Activated CD8-positive, alpha-beta memory T cell treated with anti-CD3 and anti-CD28 coated beads for 1 hour (primary cell): ENCODE measurements at places on chromosomes 5 and 9.

GRCh38 chr5:158755986-158756385, 343.7 kb downstream of the EBF1 start:
- DNase-seq: no peak

DNA sequence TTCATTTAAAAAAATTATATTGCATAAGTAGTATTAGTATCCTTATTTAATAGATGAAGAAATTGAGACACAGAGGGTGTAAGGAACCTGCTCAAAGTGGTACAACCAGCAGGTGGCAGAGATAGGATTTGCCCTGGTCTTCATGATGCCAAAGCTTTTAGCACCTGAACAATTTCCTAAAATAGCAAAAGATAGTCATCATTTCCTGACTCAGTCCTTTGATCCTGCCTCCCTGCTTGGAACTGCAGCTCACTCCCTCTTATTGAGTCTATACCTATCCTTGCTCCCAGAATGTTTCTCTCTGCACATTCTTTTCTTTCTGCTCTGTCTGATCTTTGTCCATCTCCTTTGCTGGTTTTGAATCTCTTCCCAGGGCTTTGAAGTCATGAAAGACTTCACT, 155.8 kb downstream of the FRMD3 start:
- no peak for DNase-seq

- DNase-seq: no peak
Measured at GRCh38 chr5:178826216-178826615, 33.5 kb upstream of the ZNF354B start.

DNA sequence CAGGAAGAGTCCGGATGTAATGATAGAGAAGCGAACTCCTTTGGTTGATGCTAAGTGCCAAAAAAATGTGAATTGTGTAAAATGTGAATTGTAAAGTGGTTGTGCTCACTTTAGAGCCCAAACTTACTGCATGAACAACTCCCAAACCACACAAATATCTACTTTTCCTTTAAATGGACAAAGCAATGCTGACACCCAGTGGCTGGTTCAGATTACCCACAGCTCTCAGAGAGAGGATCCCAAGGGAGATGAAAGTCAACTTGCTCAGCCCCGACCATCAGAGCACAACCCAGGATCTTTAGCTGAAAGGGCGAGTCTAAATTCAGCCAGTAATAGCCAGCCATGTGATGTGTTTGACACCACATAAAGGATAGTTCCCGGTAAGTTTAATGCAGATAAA, 133.7 kb downstream of the NMUR2 start:
- DNase-seq: no peak

DNA sequence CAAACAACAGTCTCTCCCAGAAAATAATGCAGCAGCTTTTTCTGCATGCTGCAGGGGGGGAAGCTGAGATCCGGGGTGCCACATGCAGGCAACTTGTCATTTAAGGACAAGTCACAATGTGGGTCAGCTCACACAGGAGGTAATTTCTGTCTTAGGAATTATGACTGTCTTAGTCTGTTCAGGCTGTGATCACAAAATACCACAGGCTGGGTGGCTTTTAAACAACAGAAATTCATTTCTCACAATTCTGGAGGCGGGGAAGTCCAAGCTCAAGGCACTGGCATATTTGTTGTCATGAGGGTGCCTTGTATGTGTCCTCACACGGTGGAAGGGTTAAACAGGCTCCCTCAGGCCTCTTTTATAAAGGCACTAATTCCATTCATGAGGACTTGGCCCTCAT, 127.7 kb downstream of the DIRAS2 start:
- DNase-seq: no peak

- DNase-seq: no peak
Measured at GRCh38 chr5:69103521-69103920, 9.7 kb downstream of the SLC30A5 start.

DNA sequence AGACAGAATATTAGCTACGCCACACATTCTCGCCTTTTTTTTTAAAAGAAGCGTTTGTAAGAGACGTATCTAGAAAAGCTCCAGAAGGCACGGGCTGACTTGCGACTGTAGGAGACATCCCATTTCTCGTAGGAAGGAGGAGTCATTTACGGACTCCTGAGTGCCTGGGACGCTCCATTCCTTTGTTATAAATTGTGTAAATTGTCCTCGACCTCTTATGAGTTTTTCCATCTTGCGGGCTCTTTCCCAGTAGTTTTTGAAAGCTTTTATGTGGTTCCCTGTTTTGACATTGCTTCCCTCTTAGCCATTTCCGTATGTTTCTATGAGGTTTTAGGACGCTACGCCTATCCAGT, 1.0 kb downstream of the RABL6 start:
- no peak for DNase-seq

DNA sequence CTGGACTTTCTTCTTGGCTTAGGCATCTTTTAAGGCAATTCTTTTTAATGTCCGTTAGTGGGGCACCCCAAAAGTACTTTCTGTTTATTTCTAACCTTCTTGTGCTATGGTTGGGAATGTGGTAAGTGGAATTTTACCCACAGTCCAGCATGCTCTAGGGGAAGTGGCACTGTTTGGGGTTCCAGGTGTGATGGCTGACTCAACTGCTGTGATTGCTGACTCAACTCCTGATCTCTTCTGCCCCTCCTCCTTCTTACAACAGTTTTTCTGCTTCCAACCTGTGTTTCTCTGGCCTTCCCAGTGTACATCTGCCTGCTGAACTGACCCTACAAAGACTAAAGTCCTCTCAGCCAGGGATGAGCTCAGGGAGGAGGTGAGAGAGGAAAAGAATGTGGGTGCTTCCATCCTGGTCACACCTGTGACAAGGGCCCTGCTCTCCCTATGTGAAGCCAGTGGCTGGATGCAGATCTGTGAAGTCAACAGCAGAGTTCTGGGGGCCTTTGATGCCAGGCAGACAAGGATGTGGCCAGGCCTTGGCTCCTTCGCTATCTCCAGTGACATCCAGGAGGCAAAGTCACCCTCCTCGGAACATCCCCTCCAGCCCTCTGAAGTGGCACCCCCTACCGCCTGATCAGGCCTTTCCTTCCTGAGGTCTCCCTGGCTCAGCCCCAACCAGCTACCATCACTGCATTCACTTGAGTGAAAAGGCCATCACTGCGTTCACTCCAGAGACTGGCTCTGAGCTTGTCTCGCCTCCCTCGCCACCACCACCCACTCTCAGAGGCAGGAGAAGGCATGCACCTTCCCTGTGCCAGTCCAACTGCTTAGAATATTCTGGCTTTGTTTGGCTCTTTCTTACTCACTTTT, 72.2 kb downstream of the C5orf15 start:
- DNase-seq: no peak

GRCh38 chr9:93674580-93675335, 98.4 kb downstream of the PHF2 start:
- no peak for DNase-seq

GRCh38 chr5:111116550-111116949, 24.4 kb downstream of the WDR36 start:
- no peak for DNase-seq

GRCh38 chr9:78238046-78239038, 2.5 kb downstream of the CEP78 start:
- no peak for DNase-seq

- no peak for DNase-seq
Measured at GRCh38 chr9:112031400-112031799, 134.8 kb downstream of the UGCG start.

GRCh38 chr5:73565969-73566547, 515 bp downstream of the UTP15 start:
- DNase-seq: no peak

DNA sequence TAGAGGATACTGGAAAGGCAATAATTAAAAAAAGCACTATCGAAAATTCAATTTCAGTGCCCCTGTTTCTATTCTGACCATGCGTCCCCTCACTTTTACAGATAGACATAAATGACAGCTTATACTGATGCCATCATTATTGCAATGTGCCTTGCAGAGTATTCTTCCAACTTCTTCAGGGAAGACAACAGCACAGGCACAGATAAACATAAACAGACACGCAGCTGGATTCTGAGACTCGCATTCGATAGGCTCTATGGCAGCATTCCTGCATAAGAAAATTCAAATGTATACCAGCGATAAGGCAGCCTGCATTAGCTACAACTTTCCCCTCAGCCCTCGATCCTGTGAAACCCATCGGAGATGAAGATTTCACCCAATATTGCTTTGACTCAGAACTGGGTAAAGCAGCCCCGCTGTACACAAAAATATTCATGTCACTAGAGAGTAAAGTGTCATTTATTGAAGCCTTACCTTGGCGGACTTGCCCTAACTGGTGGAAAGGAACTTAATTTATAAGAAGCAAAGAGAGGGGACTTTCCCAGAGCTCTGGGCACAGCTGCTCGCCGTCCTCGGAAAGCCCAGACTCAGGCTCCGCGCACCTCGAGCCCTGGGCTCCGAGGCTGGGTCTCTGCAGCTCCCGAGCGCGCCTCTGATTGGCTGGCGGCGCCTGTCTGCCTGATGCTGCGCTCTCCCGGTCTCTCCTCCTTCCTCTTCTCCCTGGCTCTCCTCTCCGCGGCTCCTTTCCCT, at the start of gene CDH18:
Gene CDH18, minus strand, starts transcription at position 589 of the 750 bp plus-strand sequence. CDS start 149,214 bp downstream, outside the sequence.
- DNase-seq: no peak

DNA sequence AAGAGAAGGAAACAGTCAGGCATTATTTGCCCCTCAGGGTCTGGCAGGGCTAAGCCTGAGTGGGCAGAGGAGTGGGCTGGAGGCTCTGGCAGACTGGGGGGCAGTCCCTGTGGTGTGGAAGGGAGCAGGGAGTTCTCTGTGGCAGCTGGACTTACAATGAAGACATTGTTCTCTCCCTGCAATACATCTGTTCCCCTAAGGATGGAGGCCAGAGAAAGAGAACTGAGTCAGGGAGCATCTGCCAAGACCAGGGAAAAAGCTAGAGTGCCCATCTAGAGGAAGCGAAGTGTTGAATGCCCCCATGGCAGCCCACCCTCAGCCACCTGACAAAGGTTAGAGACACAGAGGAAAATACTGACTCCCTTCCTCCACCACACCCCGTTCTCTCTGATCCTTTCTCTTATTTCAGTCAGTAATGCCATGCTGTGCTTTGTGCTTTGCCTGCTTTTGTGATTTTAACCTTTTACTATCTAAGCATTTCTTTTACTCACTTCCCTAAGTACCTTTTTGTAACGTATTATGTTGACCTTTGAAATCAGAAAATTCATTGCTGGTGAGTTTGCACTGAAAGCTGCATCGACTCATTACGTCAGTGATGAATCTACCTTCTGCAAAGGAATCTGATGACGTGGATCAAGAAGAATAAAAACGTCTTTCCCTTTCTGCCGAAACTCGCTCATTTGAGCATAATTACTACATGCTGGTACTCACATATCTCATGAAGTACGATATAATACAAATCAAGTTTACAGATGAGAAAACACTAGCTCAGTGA, 76.0 kb downstream of the ACTL7B start:
- DNase-seq: no peak

DNA sequence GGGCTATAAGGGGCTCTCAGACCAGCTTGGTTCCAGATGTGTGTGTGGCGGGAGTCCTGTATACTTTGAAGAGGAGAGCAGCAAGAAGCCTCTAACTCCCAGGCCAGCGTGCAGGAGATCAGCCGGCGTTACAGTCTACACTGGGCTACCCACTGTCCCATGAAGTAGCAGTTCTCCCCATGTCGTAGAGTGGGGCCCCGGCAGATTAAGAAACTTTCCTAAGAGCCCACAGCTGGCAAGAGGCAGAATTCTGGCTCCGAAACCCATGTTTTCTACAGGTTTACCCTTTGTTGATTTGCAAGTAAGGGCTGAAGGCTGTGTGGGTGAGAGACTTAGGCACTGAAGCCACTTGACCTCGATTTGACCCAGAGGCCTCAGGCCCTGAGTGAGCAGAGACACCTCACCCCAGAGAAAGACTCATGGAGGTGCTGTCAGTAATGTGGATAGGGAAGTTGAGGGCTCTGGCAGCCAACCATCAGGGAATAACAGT, 881 bp upstream of the B4GALT1 start:
- no peak for DNase-seq

GRCh38 chr5:71662381-71662780, 56.7 kb upstream of the CARTPT start:
- DNase-seq: no peak

GRCh38 chr5:115209279-115209678, 39.6 kb upstream of the TRIM36 start:
- no peak for DNase-seq

DNA sequence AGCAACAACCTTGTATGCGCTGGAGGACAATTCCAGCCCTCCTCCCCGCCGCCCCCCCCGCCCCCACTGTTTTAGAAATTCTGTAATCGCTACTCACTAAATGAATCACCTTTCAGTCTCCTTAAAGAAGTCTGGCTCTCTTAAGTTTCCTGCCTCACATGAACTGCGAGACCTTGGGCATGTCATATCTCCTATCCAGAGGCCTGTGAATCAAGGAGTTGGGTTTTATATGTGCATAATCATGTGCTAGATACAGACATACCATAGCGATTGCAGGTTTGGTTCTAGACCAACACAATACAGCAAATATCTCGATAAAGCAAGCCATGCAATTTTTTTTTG, 337 bp upstream of the DMAC1 start:
- no peak for DNase-seq

DNA sequence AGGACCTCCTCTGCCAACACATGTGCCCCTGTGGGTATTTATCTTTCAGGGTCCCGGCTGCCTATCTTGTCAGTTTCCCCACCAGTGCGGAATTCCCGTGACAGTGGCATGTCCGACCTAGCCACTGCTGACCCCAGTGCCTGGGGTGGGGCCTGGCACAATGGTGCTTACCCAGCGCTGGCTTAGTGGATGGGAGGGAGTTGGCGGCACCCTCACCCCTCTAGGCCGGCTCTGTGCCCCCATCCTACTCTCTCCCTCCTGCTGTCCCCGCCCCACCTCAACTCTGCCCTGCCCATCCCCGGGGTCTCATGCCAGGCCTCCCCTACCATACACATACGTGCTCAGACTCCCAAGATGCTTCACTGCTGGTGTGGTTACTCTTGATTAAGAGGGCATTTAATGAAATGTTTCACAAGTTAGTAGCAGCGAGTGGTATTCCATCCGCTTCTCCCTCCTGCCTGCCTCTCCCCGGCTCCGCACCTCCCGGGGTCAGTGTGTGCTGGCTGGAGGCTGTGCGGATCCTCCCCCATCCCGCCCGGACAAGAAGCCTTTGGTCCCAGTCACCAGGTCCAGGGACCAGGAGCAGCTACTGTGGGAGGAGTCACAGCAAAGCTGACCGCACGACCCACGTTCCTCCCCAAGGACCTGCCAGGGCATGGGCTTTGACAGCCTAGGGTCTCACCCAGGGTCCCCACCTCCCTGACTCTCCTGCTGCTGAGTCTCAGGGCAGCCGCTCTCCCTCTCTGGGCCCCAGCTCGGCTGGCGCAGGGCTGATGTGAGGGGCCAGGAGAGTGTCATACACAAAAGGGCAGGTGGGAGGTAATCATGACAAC, 9.5 kb upstream of the QRFP start:
- DNase-seq: no peak
